ENCODE measurements at places on chromosomes 13 and 19.

GRCh38 chr19:18415178-18415867 is 3.9 kb upstream of the SSBP4 start:
- no peak for DNase-seq

DNA sequence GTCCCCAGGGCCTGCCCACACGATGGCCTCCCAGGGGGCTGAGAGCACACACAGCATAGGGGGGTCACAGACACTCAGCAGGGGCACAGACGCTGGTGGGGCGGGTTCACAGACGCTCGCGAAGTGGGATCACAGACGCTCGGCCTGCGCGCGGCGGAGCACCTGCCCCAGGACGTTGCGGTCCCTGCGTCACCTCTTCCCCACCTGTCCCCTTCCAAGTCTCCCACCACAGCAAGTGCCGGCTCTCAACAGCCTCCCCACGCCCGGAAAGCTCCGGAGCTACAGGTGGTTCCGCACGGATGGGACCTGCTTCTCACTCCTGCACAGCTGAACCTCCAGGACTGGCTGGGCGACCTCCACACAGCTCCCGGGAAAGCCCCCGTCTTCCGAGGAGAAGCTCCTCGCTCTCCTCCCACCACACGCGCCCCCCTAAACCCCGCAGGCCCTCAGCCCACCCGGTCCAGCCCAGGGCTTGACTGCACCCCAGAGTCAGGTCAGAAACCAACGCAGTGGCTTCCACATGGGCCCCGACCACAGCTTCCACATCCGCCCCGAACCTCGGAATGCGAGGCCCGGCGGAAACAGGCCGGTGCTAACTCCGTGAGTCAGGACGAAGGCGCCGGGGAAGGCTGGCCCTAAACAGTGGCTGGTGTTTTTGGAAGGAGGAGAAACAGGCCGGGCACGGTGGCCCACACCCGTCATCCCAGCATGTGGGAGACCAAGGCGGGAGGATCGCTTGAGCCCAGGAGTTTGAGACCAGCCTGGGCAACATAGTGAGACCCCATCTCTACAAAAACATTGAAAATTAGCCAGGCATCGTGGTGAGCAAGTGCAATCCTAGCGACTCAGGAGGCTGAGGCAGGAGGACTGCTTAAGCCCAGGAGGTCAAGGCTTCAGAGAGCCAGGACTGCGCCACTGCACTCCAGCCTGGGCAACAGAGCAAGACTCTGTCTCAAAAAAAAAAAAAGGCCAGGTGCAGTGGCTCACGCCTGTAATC is 16.5 kb downstream of the BTBD2 start:
- DNase-seq, result no peak

DNA sequence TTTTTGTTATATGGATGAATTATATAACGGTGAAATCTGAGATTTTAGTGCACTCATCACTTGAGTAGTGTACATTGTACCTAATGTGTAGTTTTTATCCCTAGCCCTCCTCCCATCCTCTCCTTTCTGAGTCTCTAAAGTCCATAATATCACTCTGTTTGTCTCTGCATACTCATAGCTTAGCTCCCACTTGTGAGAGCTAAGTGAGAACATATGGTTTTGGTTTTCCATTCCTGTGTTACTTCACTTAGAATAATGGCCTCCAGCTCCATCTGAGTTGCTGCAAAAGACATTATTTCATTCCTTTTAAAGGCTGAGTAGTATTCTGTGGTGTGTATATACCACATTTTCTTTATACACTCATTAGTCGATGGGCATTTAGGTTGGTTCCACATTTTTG is 94.0 kb downstream of the SLC10A2 start:
- DNase-seq, result no peak

DNA sequence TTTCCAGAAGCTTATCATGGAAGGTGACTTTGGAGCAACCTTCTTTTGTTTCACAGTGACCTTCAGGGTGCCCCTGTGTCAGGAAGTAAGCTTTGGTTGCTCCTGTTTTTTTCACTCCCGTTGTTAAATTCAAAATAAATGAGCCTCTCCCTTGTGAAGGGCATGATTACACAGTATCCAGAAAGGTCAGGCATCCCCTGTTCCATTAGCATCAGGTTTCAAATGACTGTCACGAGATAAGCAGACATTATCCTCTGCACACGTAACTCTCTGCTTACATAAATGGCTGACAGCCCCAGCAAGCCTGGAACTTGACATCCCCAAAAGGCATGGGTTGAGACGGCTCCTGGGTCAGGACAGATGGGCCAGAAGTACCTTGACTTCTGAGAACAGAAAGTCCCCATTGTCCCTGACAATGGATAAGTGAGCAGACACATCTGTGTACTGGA is 52.0 kb downstream of the RAB20 start:
- no peak for DNase-seq

GRCh38 chr13:57311009-57311586 is 144.1 kb downstream of the PRR20E start:
- DNase-seq, result no peak
